ENCODE measurements at places on chromosomes 1 and 21.

- DNase-seq: no peak
Observed at GRCh38 chr1:30768830-30769718, 11.5 kb upstream of the LAPTM5 start.

DNA sequence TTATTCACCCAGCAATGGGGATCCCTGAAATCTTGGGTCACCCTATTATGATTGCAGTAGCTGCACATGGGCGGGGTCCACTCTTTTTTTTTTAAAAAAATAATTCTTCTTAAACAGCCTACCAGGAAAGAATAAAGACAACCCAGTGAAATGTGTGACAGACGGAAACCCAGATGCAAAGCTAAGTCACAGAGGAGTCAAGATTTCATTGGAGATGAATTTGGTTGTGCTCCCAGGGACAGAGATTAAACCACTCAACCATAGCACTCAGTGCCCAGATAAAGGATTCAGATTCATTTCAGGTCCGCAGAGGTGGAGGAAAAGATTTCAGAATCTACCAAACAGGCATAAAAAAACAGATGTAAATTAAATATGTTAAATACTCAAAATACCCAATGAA is 583.5 kb upstream of the ZP4 start:
- no peak for DNase-seq

- DNase-seq: no peak
Observed at GRCh38 chr1:43803646-43804045, 96.3 kb downstream of the ST3GAL3 start.

GRCh38 chr1:168529518-168529917 is 14.3 kb downstream of the XCL2 start:
- DNase-seq: no peak

- DNase-seq: no peak
Observed at GRCh38 chr1:203065191-203065590, 20.6 kb downstream of the MYOG start.

GRCh38 chr1:191320062-191320461 is 838.2 kb upstream of the RGS18 start:
- no peak for DNase-seq

DNA sequence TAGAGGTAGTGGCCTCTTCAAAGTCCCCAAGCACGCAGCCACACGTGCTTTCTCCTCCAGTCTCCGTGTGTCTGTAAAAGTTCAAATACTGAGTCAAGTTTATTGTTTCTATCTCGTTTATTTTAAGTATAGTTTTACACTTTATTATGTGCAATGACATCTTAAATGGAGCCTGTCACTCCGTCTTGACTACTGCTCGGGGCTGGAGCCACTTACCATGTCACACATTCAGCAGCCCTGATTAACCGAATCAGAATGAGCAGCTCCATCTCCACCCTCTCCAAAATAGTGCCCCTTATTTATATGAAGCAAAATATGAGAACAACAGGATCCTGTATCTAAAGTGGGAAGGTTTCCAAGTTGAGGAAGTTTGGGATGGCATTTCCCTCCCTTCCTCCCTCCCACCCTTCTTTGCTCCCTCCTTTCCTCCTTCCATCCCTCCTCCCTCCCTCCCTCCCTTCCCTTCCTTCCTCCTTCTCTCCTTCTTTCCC is 201.0 kb downstream of the PBX1 start:
- no peak for DNase-seq

DNA sequence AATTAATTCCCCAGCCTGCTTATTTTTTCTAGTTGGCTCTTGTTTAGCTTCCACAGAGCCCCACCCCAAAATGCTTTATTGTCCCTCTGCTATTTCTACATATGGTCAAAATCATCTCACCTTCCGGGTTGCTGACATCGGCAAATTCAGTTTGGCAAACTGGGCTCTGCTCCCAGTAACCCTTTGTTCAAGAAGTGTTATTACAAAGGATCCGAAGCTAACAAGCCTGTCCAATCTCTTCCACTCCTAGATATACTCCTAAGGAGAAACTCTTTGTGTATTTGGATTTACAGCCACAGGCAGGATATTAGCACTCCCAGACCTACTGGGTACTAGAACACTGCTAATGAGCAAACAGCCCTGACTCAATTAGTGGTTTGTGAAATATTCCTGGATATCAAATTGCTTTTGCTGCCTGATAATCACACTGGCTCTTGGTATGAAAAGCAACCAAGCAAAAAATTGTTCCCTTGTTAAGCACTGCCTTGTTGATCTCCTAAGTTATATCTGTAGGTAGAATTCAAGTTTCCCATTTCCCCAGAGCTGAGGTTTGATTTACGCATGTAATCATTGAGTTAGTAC is 4.0 kb downstream of the JUN start:
- no peak for DNase-seq

- no peak for DNase-seq
Observed at GRCh38 chr1:27760426-27760825, 12.6 kb upstream of the STX12 start.

DNA sequence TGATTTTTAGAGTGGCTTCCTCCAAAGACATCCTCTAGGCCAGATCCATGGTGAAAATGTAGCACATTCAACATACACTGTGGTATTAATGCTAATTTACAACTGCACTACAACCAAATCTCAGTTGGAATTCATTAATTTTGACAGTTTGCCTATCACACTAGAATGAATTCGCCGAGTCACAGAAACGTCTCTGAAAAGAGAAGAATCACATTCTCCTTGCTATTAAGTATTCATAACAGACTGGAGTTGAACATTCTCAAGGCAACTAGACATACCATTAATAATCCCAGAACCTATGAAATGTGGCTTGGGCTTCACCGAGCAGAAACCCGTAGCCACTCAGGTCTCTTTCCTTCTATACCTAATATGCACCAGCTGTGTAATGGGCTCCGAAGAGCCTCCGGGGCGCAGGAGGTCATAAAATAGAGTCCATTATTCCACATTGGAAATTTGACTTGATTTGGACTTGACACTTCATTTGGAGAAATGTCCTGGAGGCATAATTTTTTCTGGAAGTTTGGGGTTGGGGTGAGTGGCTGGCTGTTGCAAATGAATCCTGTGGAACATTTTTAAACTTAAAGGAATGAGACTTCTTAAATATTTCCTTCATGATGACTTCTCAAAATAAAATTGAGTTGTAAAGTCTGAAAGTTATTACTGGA is 117.1 kb downstream of the DSCAM start:
- DNase-seq: no peak

- no peak for DNase-seq
Observed at GRCh38 chr1:227357171-227357926, 39.1 kb upstream of the CDC42BPA start.

- DNase-seq: no peak
Observed at GRCh38 chr21:21712748-21713520, 714.7 kb downstream of the NCAM2 start.

DNA sequence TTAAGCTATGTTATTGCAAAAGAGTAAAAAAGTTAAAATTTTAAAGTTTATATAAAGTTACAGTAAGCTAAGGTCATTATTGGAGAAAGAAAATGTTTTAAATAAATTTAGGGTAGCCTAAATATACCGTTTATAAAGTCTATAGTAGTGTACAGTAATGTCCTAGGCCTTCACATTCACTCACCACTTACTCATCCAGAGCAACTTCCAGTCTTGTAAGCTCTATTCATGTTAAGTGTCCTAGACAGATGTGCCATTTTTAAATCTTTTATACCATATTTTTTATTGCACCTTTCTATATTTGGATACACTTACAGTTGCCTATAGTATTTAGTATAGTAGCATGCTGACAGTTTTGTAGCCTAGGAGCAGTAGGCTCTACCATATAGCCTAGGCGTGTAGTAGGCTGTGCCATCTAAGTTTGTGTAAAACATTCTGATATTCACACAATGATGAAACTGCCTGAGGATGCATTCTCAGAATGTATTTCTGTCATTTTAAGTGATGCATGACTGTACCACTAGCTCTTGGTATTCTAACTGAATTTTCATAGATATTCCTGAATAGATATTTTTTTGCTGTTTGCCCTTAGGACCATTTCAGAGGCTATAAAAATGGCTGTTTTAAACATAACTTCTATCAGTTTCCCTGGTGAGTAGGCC is 26.8 kb downstream of the PPP2R5A start:
- no peak for DNase-seq

GRCh38 chr21:37912616-37913015 is 3.6 kb downstream of the KCNJ6 start:
- DNase-seq: no peak

GRCh38 chr1:53141487-53142055 is 867 bp downstream of the SLC1A7 start:
- no peak for DNase-seq

- no peak for DNase-seq
Observed at GRCh38 chr1:38000529-38001455, 4.5 kb downstream of the FHL3 start.

- DNase-seq: no peak
Observed at GRCh38 chr21:26892151-26892550, 46.9 kb upstream of the ADAMTS1 start.

DNA sequence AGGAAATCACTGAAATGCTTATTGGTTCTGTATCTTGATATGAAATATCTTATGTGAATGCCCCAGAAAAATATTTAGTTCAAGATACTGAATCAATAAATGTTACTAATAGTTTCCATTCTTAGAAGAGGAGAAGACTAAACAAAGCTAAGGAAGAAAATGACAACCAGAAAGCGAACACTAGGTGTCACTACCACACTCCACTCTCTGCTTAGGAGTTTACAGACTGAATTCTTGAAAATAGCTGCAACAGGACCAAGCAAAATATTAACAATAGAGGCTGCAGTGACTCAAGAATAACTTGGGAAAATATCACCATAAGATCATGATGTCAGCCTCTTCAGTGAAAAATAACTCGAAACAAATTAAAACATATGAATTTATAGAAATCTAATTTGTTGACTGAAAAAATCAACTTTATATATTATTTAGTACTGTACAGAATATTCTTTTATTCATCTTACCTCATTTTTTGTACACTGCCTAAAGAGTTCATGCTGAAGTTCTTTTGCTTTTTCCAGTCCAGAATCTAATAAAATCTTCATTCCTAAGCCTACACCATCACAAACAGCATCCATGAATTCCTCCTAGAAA is 61.6 kb downstream of the KIF14 start:
- no peak for DNase-seq

GRCh38 chr1:66475940-66476339 is 58.0 kb upstream of the SGIP1 start:
- no peak for DNase-seq

- DNase-seq: no peak
Observed at GRCh38 chr1:186884251-186884650, 55.5 kb downstream of the PLA2G4A start.

DNA sequence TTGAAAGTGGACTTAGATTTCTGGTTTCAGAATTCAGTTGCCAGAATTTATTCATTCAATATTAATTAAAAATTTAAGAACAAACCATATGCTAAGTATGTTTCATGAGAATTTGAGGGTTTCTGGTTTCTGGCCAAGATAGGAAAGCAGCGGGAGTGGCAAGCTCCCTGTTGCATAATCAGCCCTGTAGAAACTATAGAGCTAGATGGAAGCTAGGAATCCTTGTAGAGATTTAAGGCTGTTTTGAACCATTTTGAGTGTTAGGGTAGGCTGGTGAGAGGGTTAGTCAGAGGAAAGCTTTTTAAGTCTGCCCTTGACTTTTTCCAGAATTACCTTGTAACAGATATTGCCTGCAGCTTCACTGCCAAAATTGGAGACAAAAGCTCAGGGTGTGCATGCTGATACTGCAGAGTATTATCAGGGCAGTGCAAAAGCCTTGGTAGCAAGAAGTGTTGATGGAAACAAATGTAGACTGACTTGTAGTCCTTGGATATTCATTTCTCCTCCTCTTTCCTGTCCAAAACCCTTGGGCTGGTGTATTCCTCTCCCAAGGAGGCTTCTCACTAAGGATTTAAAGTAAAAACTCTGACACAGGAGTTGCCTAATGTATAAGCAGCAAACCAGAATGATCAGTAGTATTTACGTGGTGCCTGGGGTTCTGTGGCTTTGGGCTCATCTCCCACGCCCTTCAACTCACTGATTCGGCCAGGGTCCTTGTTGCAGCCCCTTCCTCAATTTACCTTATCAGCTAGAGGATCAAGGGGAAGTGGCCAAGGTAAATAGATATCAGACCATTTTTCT is 12.6 kb upstream of the GIPC2 start:
- no peak for DNase-seq

GRCh38 chr1:165354739-165355138 is 1.8 kb downstream of the LMX1A start:
- DNase-seq: no peak

- no peak for DNase-seq
Observed at GRCh38 chr1:77349275-77349674, 67.5 kb downstream of the AK5 start.

- no peak for DNase-seq
Observed at GRCh38 chr1:93196591-93196990, 16.1 kb downstream of the CCDC18 start.

- DNase-seq: no peak
Observed at GRCh38 chr21:20040768-20041167, 957.4 kb upstream of the NCAM2 start.

- DNase-seq: no peak
Observed at GRCh38 chr1:86247597-86248279, 91.2 kb upstream of the COL24A1 start.

GRCh38 chr1:218945050-218945449 is 228.6 kb upstream of the LYPLAL1 start:
- DNase-seq: no peak

GRCh38 chr1:150111670-150112069 is 38.0 kb upstream of the PLEKHO1 start:
- DNase-seq: no peak

GRCh38 chr1:10451287-10451686 is 1.5 kb downstream of the CORT start:
- no peak for DNase-seq

DNA sequence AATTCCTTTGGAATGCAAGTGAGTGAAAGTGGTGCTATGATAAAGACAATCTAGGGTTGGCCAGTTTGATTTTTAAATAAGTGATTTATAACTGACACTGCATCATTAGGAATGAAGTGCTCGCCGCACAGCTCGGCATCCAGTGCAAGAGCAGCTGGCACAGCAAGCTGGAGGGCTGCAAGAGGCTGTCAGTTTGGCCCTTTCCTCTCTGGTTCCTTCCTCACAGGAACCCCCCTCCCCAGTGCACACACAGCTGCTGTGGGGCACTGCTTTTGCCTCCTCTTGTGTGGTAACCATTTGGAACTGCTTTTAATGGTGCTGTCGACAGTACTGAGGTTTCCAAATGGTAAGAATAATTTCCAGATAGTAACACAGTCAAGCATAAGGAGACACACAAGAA is 10.4 kb upstream of the BCAR3 start:
- DNase-seq: no peak

GRCh38 chr1:165481820-165482532 is 37.0 kb upstream of the RXRG start:
- DNase-seq: peak; percentile 3

GRCh38 chr1:183278739-183279591 is 92.9 kb downstream of the LAMC2 start:
- DNase-seq: no peak

GRCh38 chr1:203629016-203629506 is 2.4 kb downstream of the ATP2B4 start:
- DNase-seq: no peak

GRCh38 chr1:218537122-218537913 is 192.2 kb downstream of the TGFB2 start:
- no peak for DNase-seq
